ENCODE measurements at places on chromosomes 5 and 9.

GRCh38 chr5:150538007-150538917 is 30.3 kb downstream of the NDST1 start:
- no peak for DNase-seq

- DNase-seq = no peak
These were observed 189.1 kb downstream of the ADGRV1 start for GRCh38 chr5:90747693-90748092.

DNA sequence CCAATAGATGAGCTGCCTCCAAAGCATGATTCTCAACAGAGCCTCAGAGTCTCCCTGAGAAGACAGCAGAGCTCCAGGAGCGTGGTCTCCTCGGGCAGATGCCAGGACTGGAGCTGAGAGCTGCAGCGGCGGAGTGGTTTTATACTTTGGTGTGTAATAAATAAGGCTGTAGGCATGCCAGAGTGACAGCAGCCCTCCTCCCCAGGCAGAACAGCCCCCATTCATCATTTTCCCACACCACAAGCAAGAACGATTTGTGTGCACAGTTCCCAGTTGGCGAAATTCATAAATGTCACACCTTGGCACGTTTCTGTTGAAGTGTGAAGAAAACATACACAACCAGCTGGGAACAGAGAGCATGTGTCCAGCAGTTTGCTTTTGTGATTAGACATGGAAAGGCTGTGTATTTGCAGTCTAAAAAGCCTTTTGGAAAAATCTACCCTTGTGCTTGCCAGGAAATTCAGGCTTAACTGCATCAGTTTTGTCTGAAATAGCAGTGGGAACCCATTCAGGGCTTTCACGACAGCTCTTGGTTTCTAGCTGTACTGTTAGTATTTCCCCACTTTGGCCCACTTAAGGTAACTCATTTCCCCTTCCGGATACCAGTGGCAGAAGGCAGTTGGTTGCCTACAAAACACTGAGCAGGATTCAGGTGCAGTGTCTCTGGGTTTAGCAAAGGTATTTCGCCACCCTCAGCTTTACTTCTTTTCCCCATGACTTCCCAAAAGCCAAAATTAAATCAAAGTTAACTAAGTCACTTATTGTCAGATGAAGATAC is at the start of gene C1QTNF3:
TSS of gene C1QTNF3 (minus strand) at position 115 of the 778 bp plus-strand sequence. CDS start at position 27, 88 bp downstream.
- peak; percentile 87 for DNase-seq

DNA sequence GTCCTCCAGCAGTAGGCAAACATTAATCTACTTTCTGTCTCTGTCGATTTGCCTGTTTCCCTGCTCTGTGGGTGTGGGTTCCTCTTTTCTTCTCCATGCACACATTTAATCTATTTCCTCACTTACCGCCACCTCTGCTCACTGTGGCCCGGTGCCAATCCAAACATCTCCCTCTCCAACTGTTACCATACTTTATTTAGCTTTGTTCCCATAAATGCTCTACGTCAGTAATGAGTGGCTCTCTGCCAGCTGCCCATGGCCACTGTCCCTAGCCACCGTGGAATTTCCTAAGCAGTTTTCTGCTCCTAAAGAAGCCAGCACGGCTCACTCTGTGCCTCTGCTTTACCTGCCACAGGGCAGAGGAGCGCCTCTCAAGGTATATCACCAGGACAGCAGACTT is 19.5 kb upstream of the GOLPH3 start:
- DNase-seq = peak; percentile 74

DNA sequence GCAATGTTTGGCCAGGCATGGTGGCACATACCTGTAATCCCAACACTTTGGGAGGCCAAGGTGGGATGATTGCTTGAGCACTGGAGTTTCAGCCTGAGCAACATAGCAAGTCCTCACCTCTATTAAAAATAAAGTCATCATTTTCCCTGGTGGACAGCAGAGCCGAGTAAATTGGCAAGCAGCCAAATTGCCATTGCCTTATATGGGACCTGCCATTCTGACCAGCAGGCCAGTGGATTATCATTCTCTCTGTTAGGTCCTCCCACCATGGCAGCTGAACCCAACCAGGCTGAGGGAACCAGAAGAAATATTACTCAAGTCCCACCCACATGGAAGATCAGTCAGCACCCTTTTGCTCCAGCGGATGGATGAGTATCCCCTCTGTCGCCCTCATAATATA is 1829.9 kb downstream of the EFNA5 start:
- no peak for DNase-seq

- no peak for DNase-seq
These were observed 453.9 kb downstream of the NFIB start for GRCh38 chr9:13860019-13860418.

DNA sequence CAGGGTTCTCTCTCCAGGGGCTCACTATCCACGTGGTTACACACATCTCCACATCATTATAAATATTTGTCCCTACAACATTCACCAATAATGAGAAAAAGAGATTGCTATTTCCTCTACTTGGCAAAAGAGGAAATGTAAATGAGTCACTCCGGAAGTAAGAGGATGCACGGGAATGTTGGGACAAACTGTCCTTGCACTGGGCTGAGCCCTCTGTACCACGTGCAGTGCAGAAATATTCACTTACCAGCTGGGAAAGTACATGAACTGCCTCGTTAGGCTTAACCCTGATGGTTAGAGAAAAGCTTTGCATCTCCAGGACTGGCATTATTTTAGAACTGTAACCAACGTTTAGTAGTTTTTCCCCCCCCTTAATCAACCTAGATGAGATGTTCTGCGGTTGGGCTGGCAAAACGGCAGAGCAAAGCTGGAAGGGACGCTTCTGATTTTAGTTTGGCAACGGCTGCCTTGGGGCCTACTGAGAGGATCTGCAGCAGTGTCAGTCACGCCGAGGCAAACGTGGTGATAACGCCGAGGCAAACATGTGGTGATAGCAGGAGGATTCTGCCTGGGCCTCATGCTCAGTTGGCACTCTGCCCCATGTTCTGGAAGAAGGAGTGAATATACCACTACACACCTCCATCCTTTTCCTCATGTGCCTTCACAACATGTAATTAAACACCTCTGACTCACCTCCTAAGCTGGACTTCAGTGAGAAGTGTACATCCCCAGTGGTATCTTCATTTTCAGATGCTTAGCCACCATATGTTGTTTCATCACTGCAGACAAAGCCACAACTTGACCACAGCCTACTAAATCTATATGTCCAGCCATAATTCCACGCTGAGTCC is 661.4 kb upstream of the KLF4 start:
- DNase-seq = no peak

GRCh38 chr5:124599028-124599973 is 147.1 kb downstream of the ZNF608 start:
- peak; percentile 29 for DNase-seq

DNA sequence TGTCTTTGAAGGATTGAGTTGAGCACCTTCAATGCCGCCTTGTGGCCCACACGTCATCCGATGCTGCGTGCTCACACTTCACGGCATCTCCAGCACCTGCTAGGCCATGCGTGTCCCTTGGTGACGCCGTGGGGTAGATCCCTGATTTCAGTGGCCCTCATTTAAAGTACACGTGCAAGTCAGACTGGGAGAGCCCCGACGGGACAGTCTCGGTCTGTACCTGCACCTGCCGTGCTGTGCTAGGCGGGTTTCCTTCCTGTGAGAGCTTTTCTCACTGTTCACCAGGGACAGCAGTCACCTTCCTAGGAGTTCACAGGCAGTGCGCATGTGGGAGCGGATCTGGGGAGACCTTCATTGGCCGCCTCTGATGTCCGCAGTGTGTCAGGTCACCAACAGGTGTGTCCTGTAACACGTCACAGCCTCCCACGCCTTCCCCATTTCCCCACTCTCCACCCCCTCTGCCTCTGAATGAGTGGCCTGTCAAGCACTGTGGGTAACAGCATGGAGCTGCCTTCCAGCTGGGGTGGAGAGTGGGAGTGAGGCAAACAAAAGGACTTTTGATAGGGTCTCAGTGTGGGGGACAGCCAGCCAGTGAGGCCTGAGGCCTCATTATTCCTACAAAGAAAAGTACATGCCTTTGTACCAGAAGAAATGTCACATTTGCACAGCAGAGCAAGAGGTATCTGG is 236.4 kb downstream of the FANCC start:
- no peak for DNase-seq

DNA sequence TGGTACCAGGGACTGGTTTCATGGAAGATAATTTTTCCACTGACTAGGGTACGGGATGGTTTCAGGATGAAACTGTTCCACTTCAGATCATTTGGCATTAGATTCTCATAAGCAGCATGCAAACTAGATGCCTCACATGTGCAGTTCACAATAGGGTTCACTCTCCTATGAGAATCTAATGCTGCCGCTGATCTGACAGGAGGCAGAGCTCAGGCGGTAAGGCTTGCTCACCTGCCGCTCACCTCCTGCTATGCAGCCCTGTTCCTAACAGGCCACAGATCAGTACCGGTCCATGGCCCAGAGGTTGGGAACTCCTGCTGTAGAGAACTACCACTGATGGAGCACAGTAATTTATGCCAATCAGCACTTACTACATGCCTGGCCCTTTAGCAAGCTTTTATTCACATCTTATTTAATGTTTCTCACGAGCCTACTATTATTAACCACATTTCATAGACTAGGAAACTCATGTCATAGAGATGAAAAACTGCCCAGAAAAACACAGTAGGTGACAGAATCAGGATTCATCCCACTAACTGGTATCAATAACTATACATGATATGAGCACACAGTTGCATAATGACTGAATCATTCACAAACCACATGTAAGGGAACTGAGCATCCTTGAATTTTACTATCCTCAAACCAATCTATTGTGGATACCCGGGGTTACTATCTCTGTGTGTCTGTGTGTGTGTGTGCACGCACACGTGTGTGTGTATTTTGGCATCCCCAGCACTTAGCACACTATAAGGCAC is 46.5 kb downstream of the SVEP1 start:
- no peak for DNase-seq
